ENCODE measurements at places on chromosomes 3 and 15.
A peak's percentile ranks its signal among the peaks of the same experiment; 100 is the strongest.

GRCh38 chr15:89770041-89770440 is 6.1 kb upstream of the MESP2 start:
- DNase-seq = peak; percentile 80

DNA sequence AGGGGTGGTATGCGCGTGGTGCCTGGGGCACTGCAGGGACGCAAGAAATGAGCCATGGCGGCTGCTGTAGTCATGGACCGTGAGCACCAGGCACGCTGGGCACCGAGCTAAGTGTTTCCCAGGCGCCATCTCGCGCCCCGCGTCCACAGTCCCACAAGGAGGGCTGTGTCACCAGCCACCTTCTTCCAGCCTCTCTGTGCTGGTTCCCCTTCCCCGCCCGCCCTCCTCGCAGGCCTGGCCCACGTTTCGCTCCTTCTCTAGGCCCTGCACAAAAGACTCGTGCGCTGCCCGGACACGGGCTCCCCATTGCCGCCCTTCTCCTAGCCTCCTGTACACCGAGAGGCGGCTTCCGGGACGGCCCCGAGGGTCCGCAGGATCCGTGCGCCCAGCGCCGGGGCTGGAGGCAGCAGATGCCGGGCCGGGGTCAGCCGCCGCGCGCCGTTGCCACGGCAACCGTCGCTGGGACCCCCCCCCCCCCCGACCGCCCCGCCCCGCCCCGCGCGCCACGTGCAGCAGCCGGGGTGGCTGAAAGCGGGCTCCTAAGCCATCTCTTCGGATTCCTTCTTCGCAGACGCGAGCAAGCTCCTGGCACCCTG is 113.4 kb downstream of the SRGAP3 start:
- DNase-seq = no peak

DNA sequence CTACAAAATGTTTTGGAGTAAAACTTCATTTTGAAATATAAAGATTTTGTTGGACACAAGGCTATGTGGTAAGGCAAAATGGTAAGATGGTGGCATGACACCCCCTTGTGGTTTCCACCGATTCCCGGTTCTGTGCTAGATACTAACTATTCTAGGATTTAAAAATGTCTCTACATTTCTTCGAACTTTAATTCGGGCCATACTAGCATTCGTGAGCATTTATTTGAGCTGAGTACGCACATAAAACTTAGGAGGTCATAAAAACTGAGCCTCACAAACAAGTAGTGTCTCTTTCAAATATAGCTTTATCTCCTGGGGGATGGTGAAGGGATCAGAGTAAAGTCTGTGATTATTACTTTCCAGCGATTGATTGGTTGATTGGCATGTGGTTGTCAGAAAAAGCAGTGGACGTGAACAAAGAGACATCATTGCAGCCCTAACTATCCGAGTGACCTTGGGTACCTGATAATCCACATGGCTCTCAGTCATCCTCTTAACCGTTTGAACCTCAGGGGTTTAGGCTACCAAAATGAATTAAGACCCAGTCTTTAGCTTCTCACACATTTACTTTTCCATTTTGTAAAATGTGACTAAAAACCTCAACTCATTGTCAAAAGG is 1.1 kb upstream of the ZNF639 start:
- peak; percentile 66 for DNase-seq

DNA sequence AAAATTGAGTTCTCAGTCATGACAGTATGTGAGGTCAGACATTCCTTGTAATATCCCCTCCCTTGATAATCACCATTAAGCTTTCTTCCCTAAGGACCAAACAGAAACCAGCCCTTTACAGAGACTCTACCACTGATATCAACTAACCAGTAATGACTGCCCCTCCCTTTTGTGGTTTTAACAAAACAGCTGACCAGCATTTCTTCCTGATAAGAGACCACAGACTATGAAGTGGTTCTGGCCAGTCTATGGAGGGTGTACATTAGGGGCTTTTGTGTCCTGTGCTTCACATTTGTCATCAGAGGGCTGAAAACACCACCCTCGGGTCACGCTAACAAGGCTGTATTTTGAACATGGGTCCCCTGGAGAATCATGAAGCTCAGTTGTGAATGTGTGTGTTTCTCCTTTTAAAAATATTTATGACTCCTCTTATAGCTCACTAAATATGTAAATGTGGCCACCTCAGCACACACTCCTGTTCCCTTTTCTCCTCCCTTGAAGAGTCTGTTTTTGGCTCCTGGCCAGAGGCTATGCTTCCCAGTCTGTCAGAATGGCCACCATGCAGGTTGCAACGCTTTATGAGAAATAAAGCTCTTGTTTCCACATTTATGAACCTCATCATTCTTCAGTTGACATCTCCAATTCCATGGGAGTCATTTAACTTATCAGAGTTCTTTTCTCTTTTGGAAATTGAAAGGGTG is 239.3 kb downstream of the CPNE4 start:
- no peak for DNase-seq

DNA sequence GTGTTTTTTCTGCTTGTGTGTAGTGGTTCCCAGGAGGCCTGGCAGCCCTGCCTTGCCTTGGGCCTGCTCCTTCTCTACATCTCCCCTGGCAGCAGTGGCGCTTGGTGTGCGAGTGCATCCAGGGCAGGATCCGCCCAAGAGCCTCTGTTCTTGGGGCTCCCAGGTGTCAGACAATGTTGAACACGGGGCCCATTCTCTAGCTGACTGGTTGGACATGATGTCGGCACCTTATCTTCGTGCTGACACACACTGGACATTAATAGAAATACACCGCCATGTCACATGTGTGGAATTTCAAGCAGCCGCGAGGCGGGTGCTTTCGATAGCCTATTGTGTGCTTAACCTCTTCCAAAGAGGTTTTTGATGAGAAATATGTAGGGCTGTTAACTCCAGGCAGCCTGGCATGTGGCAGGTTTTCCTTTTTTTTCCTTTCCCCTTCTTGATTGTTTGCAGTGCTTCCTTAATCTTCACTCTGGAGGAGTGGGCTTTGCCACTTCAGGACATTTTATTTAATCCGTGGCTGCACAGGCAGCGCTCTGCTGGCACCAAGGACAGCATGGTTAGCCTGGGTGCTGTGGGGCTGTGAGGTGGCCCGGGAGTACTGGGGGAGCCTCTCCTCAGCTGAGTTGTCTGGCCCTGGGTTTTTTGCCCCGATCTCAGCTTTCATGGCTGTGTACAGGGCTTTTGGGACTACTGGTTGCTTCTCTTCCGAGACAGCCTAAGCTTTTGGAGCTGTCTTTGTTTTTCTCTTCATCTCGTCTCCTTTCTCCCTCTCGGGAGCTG is 42.5 kb downstream of the CHCHD6 start:
- DNase-seq = peak; percentile 84

DNA sequence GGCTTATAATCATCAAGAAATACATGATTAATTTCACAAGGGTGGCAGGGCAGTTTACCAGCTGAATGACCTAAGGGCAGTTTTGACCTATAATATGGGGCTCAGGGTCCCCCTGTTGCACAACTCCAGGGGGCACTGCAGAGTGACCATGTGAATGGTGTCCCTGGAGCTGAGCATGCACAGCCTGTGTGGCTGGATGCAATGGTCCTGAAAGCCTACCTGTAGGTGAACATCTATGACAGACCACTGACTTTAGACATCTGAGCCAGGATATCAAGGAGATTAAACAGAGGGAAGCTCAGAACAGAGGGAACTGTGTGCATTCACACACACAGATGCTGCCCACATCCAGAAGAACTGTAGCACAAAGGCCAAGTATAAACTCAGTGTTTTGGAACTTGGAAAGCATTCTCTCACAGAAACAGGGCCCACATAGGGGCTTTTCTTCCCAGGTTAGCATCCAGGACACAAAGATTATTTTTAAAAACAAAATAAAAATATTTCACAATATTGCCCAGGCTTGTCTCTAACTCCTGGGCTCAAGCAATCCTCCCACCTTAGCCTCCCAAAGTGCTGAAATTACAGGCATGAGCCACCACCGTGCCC is 7.8 kb upstream of the SLC6A11 start:
- no peak for DNase-seq

DNA sequence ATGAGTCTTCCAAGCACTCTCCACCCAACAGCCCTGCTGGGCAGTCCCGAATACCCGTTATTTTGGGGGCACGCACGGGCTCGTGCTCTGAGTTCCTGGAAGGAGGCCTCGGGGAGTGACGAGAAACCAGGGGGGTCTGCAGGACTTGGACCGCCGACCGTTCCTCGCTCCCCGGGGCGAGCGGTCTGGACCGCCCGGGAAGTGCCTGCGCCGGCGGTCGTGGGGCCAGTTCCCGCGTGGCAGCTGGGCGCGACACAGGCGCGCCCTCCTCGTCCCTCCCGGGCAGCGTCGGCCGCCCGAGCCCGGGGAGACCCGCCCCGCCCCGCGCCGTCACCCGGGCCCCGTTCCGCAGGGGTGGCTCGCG is 387 bp downstream of the GNB4 start:
- peak; percentile 51 for DNase-seq

DNA sequence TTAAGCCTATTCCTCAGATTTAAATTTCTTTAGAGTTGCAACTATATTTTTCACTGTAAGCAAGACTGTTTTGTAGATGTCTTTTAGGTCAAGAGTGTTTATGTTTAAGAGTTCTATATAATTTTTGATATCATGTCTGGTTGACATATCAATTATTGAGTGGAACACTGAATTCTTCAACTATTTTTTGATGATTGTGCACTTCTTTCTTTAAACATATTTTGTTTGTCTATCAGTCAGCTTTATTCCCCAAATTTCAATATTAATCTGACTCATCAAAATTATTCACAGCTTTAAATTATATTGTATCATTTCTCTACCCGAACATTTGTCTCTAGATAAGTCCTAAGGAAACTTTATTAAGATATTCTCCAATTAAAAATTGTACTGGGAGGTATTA is 933.6 kb upstream of the ROBO1 start:
- no peak for DNase-seq

- no peak for DNase-seq
Measured at GRCh38 chr3:144109944-144110343, 138.3 kb downstream of the DIPK2A start.

- no peak for DNase-seq
Measured at GRCh38 chr3:65788461-65788860, 250.3 kb downstream of the MAGI1 start.

Data from EH (cell line).